ENCODE measurements at places on chromosomes 2 and 18.

DNA sequence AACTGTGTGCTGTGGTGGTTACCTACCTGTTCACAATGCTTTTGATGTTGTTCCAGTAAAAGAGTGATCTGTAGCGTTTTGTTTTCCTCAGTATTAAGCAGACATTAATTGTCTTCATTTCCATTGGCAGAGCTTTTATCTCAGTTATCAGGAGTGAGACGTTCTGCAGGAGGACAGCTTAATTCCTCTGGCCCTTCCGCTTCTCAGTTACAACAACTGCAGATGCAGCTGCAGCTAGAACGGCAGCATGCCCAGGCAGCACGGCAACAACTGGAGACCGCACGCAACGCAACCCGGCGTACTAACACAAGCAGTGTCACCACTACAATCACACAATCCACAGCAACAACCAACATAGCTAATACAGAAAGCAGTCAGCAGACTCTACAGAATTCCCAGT is 78.3 kb downstream of the KCMF1 start:
- no peak for DNase-seq

DNA sequence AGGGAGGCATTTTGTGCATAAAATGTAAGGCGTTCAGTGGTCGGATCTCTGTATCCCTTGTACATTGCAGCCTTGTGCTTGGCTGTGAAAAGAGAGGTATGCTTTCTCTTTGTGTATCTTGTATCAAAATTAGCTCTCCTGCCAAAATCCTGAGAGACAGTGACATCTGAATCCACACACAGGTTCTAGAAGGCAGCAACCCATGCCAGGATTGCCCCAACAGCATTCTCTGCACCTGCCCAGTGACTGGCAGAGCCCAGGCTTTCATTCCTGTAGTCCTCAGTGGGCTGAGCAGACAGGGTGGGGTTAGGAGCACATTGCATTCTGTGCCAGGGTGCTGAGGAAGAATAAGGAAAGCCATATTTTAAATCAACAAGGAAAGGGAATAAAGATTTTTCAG is 740.3 kb upstream of the RAB6C start:
- no peak for DNase-seq

- peak; percentile 7 for DNase-seq
Measured at GRCh38 chr2:7432436-7432835, 515.2 kb downstream of the RNF144A start.

DNA sequence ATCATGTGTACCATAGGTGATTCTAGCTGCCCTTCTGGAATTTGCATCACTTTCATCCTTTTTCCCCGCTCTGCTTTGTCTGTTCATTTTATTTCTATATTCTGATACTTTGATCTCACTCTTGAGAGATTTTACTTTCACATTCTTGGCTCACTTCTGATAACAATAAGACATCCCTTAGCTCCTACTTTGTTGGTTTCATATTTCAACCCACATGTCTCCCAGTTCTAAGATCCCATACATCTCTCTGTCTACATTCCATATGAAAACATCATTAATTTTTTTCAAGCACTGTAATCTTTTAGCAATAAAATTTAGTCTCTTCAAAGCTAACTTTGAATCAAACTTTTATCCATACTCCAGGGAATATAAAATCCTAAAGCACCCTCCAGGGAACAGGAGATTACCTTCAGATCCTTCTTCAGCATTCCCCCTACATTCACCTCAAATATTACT is 75.6 kb downstream of the COL3A1 start:
- no peak for DNase-seq

GRCh38 chr2:228657807-228658402 is 476.4 kb upstream of the SPHKAP start:
- peak; percentile 45 for DNase-seq

DNA sequence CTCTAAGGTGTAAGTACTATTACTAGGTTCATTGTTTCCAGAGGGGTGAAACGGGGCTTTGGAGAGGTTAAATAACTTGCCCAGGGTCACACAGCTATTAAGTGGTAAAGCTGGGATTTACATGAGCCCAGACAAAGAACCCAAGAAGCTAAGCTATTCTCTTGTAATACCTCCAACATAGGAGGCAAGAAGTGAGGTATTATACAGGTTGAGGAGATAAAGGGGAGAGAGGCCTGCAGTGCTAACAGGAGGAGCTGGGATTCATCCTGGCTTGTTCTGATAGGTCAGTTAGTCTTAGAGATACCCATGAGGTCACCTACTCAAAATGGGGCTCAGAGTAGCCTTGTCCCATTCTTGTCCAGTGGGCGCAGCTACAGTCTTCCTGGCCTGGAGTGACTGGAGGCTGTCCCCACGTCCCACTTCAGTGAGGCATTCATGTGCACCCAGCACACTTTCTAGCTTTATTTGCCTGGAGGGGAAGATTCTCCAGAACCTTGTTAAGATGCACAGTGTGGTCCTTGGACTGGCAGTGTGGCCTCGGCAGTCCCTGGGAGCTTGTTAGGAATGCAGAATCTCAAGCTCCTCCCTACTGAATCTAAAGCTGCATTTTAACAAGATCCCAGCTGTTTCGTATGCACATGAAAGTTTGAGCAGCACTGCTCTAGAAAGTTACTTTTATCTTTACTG is 63.5 kb downstream of the MEIS1 start:
- no peak for DNase-seq

- no peak for DNase-seq
Measured at GRCh38 chr18:67232991-67233390, 283.5 kb downstream of the DSEL start.

GRCh38 chr18:63440881-63441280 is 18.6 kb upstream of the VPS4B start:
- DNase-seq: no peak

DNA sequence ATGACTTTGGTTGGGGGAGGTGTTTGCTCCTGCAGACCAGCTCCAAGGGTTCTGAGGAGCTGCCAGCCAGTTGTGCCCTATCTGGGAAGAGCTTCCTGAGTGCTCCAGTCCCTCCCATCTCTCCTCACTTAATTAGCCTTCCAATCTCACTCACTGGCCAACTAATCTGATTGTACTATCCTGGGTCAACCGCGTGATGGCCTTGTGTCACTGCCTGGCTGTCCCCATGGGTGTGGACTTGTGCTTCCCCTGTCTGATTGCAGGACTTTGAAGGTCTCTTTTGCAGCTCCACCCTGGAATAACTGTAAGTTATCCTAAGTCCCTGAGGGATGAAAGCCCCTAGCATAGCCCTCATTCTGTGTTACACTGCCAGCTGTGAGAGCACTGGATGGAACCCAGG is 65.0 kb downstream of the SLC4A5 start:
- DNase-seq: no peak

GRCh38 chr2:204849892-204850291 is 304.6 kb downstream of the PARD3B start:
- no peak for DNase-seq

DNA sequence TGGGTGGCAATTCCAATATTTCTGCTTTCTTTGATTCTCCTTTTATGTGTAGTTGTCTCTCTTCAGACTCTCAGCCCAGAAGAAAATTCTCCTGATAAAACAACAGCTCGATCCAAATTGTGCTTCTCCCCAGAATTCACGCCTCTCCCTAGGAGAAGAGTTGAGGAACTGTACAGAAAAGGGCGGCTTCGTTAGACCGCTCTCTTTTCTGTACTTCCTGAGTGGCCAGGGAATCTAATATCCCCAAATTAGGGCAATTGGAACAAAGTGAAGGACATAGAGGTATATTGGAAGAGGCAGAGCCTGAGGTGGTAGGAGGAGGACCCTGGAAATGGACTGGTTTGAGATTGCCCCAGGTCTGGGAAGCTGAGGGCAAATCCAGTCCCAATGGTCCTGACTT is 5.6 kb downstream of the ADCYAP1 start:
- DNase-seq: no peak

DNA sequence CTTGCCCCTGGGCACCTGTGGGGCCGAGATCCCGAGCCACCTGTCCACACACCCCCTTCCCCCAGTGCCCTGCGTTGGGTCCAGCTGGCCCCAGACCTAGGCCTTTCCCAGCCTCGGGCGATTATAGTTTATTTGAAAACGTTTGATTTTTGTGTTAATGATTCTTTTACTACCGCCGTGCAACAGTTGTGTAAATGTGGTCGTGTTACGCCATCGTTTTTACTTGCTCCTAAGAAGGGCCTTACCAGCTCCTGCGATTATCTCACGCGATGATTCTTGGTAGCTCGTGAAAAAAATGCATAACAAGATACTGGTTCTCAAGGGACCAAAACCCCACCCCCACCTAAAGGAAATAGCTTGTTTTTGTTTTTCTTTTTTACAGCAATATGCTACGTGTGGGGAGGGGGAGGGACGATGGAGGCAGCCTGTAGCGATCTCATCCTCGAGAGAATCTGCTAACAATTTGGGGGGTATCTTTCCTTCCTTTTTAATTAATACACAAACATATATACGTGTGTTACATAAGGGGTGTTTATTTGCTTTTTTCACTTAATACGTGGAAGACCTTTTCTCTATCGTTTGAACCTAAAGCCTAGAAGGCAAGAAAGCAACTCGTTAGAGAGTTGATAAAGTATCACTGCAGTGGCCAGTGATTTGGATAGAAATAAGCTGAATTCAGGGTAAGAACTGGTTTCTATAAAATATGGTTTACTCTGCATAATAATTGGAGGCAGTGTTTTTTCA is 1.0 kb downstream of the ZDBF2 start:
- no peak for DNase-seq

GRCh38 chr2:43839776-43840564 is 1.2 kb downstream of the ABCG8 start:
- no peak for DNase-seq

DNA sequence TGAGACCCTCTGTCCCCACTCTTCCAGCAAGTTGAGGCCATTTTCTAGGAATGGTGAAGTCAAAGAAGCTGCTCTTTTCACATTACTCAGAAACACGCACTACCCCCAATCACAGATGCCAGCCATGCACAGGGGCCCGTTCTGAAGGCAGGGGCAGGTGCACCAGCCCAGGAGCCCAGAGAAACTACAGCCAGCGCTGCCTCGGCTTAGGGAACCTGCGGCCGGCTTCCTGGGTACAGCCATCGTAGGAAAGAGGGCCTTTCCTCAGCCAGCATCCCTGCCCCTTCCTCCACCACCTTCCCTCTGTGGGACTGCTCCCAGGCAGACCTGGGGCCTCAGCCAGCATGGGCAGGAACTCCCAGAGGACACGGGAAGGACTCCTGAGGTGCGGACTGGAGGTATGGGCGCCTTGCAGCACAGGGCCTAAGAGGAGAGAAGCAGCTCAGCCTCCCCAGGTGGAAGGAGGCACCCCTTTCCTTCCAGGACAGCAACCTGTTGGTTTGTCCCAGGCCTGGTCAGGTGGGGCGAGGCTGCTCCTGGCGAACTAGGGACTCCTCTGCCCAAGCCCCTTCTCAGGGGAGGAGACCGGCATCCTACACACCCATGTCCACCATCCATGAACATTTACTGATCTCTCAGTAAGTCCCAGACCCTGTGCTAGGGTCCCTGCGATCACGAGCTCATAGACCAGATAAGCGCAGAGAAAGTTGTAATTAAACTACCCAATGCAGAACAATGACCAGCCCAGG is 99.0 kb upstream of the ID2 start:
- no peak for DNase-seq

GRCh38 chr2:189402932-189403331 is 38.3 kb upstream of the WDR75 start:
- no peak for DNase-seq

GRCh38 chr18:79555885-79556284 is 123.7 kb upstream of the CTDP1 start:
- DNase-seq: no peak

GRCh38 chr2:58899692-58900091 is 658.6 kb upstream of the FANCL start:
- no peak for DNase-seq

GRCh38 chr2:169619946-169620345 is 35.8 kb downstream of the PPIG start:
- no peak for DNase-seq

- no peak for DNase-seq
Measured at GRCh38 chr18:59707306-59707705, 10.1 kb upstream of the CCBE1 start.

- no peak for DNase-seq
Measured at GRCh38 chr2:199456383-199457146, 1.2 kb downstream of the SATB2 start.

DNA sequence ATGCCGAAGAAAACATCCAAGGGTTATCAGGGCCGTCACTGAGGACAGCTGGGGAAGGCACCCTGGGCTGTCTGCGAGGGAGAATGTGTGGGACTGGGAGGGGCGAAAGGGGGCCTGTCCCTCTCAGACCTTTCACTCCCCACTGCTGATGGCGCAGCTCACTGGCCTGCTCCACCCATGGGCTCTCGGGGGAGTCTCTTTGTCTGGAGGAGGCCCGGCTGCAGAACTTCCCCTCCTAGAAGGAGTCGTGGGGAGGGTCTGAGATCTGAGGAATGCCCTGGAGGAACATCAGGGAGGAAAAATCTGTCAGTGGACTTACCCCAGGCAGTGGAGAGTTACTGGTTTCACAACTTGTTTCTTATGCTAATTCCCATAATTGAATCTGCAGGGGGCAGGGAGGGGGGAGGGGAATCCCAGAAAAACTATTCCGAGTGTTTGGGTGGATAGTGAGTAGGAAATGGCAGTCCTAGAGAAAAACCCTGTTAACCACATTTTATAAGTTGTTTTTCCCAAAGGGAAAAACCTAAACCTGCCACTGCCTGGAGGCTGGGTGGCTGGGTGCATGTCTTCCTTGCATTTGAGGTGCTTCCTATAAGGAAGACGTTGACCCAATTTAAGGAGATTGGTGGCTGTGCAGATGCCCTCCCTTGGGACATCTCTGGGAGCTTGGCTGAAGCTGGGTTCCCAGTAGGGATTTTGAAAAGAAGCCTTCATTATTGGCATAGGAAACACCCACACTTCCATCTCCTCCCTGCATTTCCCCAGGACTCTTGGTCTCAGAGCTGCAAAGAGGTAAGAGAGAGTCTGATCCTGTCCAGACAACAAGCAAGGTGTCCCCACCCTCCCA is 11.7 kb upstream of the SEMA4C start:
- no peak for DNase-seq

DNA sequence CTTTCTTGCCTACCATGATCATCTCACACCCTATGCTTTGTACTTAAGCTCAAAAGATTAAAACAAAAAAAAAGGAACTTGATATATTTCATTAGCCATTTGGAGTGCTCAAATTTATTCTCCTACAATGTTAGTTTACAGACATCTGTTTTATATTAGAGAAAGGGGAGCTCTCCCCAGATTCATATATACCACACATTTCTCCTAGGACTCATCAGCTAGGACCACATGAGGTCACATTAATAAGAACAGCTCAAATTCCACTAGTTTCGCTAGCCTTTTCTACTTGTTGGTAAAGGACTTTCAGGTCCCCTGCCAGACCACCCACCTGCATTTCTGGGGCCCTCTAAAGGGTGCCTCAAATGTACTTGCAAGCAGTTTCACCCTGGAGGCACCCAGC is 151.2 kb upstream of the MMADHC start:
- no peak for DNase-seq

Measured in Kasumi-1 (cell line).